Upper lobe of right lung (tissue), 1 donor: ENCODE measurements at places on chromosomes 1 and 21. TPM values are rescaled to one million over a fixed set of nuclear protein-coding genes. Genes with fewer than 3 reads are reported as not detected.

Gene NENF
- 45.6 TPM for total RNA-seq

Gene RCSD1
- total RNA-seq, result 14.8 TPM

Gene AKR1A1
- 167 TPM for total RNA-seq

DNA sequence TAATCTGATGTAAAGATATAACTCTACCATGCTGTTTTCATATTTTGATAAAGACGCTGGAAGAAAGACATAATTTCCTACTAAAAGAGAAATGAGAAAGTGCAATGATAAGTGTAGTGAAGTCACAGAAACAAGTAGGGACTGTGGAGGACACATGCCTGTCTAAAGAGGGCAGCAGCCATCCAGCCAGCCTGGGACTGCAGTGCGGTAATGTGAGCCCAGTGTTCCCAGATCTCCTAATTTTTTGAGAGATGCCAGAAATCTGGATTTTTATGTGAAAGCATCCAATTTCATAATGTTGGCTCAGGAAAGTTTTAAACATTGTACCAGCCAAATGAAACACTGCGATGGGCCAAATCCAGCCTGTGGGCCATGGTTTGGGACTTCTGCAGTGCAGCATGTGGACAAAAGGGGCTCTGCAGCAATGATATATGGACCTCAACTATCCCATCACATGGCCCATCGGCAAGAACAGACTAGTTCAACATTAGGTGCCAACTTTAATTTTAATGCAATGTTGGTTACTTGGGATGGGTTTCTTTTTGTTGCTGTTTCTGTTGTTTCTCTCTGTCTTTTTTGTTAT, 329.5 kb downstream of the LTN1 start:
- H3K27me3 ChIP-seq, result no peaks in the 10 kb centered on the region
- no peaks in the 10 kb centered on the region for H3K4me1 ChIP-seq
- H3K36me3 ChIP-seq, result no peaks in the 10 kb centered on the region
- no peak for DNase-seq
- no peak overlapping the region for H3K27ac ChIP-seq

Gene SLC2A5
- 0.98 TPM for total RNA-seq

GRCh38 chr1:179824265-179824664, 53.3 kb downstream of the TOR1AIP2 start:
- peak; percentile 52 for DNase-seq
- no peak overlapping the region for H3K27ac ChIP-seq
- H3K36me3 ChIP-seq, result no peaks in the 10 kb centered on the region
- no peaks in the 10 kb centered on the region for H3K27me3 ChIP-seq

GRCh38 chr1:34749992-34750391, 4.9 kb upstream of the GJB5 start:
- no peaks in the 10 kb centered on the region for H3K36me3 ChIP-seq
- no peak overlapping the region for H3K27ac ChIP-seq
- H3K27me3 ChIP-seq, result no peaks in the 10 kb centered on the region
- H3K4me1 ChIP-seq, result no peaks in the 10 kb centered on the region

Gene CLCNKB
- 0.35 TPM for total RNA-seq

DNA sequence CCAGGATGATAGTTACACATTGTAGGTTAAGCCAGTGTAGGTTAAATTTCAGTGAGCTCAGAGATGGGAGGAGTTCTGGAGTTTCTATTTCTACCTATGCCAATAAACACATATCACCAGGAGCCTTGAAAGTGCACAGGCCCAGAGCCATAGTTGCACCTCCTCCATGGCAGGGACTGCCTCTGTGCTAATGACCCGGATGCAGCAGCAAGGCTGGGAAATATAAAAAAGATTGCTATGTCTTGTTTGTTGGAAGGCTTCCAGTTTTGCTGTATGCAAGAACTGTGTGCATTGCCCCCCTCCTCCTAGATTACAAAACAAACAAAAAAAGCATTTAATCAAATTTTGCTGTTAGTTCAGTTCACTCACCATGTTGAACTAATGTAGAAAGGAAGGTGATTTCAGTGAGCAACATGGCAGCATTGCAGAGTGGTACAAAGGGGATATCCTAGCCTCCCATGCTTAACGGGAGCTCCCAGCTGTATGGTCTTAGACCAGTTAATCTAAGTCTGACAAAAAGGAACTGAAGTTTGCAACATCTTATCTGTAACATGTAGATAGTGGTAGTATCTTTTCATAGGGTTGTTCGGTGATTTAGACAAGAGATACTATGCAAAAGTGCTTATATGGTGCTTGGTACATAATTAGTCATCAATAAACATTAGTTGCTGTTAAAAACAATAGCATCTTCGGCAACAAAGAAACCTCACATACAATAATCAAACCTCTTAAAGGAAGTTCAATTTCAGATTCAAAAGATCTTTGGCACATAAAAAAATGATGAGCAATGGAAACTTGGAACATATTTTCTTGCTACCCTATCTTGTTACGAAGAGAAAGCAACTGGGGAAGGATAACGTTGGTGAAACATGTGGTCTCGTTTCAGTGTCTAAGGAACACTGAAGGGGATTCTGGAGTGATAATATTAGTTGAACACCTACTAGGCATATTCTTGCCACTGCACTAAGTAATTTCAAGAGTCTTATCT, 309.5 kb downstream of the ASTN1 start:
- no peak overlapping the region for H3K4me3 ChIP-seq
- no peaks in the 10 kb centered on the region for H3K27me3 ChIP-seq
- no peak for DNase-seq
- H3K36me3 ChIP-seq, result no peaks in the 10 kb centered on the region
- no peaks in the 10 kb centered on the region for H3K4me1 ChIP-seq

DNA sequence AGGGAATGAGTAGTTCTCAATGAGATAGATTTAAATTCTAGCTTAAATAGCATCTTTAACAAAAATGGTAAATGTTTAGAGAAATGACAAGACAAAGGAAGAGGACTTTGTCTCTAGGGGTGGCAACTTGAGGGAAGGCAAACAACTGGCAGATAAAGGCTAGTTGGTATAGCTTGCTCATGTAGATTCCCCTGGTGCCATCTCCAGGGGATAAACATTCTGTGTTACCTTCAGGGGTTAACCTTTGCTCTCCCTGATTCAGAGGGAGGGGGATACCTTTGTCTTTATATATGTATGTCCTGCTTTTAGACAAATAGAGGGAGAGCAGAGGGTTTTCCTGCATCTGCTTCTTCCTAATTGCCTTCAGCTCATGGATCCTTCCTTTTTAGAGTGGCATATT, 153.7 kb upstream of the L1TD1 start:
- no peaks in the 10 kb centered on the region for H3K36me3 ChIP-seq
- no peaks in the 10 kb centered on the region for H3K4me1 ChIP-seq
- H3K27me3 ChIP-seq, result no peaks in the 10 kb centered on the region
- DNase-seq, result no peak
- H3K4me3 ChIP-seq, result no peak overlapping the region
- H3K27ac ChIP-seq, result no peak overlapping the region

- no peak for DNase-seq
- H3K27me3 ChIP-seq, result no peaks in the 10 kb centered on the region
- no peaks in the 10 kb centered on the region for H3K36me3 ChIP-seq
- no peak overlapping the region for H3K27ac ChIP-seq
Measured at GRCh38 chr1:8078176-8078671, 52.1 kb upstream of the ERRFI1 start.

- no peak overlapping the region for H3K27ac ChIP-seq
- H3K36me3 ChIP-seq, result no peaks in the 10 kb centered on the region
- peak; percentile 51 for DNase-seq
Measured at GRCh38 chr21:42349420-42350317, 1.1 kb downstream of the TFF2 start.

GRCh38 chr1:44210595-44210994, 2.7 kb upstream of the DMAP1 start:
- DNase-seq, result no peak
- H3K27me3 ChIP-seq, result no peaks in the 10 kb centered on the region
- no peak overlapping the region for H3K27ac ChIP-seq
- peaks cover 10% of the 10 kb centered on the region for H3K36me3 ChIP-seq

DNA sequence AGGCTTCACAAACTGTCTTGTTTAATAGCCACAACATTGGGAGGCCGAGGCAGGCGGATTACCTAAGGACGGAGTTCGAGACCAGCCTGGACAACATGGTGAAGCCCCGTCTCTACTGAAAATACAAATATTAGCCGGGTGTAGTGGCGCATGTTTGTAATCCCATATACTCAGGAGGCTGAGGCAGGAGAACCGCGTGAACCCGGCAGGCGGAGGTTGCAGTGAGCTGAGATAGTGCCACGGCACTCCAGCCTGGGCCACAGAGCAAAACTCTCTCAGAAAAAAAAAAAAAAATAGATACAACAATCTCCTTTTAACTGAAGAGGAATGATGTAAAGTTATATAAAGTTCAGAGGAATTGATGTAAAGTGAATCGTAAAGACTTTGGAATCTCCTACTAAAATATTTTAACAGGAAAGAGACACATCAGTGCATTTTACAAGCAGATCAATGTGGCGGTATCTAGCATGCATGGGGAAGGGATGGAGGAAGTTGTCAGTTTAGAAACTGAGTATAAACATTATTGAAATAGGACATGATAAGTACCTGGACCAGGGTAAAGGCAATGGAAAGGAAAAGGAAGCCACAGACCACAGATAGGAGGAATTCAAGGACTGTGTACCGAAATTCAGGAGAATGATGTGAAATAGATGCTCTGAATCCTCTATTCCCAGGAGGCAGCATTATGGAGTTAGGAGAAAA, 41.5 kb downstream of the PTPRC start:
- peaks cover 33% of the 10 kb centered on the region for H3K4me1 ChIP-seq
- DNase-seq, result no peak
- no peak overlapping the region for H3K4me3 ChIP-seq

GRCh38 chr1:86258101-86258500, 101.5 kb upstream of the COL24A1 start:
- no peaks in the 10 kb centered on the region for H3K4me1 ChIP-seq
- H3K27me3 ChIP-seq, result no peaks in the 10 kb centered on the region
